ENCODE measurements at places on chromosomes 6 and 20.

DNA sequence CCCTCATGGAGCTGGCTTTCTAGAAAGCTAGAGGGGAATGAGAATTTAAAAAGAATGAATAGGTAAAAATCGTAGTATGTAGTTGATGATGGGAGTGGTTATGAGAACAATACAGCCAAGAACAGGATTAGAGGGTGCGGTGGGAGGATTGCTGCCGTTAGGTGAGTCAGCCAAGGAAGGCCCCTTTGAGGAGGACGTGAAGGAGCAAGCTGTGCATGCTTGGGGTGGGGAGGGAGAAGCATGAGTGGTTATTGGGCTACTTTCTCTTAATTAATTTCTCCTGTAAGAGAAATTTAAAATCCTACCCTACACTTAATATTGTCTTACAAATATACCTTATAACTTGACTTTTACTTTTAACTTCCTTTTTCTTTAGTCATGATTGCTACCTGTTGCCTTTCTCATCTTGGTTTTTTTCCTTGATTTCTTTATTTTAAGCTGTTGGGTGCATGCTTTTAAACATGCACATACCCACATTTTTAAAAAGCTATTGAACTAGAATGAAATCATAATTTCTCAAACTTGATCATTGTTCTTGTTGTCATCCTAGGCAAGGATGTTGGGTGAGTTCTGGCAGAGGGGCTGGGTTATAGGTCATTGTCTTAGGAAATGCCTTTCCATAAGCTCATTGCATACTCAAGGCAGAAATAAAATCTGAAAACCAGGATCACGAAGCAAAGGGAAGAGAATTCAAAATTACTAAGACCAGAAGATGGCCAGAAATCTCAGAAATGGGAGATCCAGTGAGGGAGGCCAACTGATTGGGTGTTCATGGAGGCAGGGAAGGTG, 114.5 kb downstream of the TCP11 start:
- DNase-seq = peak; percentile 47

GRCh38 chr20:62135573-62136266, 7.5 kb downstream of the PSMA7 start:
- no peak for DNase-seq

- no peak for DNase-seq
Observed at GRCh38 chr6:168583821-168584220, 142.8 kb downstream of the SMOC2 start.

GRCh38 chr20:8012724-8013123, 6.8 kb downstream of the TMX4 start:
- DNase-seq = no peak

- no peak for DNase-seq
Observed at GRCh38 chr6:161274898-161275297, 1.0 kb upstream of the AGPAT4 start.

DNA sequence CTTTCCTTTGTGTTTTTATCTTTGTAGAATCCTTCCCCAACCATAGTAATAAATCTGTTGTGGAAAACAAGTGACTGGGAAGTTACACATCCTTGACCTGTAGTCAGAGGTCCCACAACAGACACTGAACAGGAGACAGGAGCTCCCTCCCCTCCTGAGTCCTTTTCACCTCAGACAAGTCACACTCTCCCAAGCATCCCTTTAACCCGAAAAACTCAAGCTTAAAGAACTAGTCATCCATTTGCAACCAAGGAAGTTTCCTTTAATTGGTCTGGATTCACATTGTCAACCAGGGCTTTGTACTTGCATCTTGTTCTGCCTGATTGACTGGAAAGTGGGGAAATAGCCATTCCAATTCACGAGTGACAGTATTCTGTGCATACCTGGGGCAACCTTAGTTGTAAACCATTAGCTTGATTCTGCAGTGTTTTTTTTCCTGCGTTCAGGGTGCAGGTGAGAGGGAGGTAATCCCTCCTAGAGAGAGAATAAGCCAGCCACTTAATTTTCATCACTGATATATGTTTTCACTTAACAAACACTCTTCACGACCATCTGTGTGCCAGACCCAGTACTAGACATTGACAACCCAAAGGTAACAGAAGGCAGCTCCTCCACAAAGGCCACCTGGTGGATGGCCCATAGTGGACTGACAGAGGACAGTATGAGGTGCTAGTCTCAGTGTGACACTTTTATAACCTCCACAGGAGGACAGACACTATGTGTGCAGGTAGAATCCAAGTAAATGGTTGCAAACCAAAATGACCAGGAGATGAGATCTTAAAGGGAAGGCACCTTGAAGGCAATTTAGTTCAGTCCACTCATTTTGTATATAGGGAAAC, 112.4 kb downstream of the SLX4IP start:
- peak; percentile 41 for DNase-seq

DNA sequence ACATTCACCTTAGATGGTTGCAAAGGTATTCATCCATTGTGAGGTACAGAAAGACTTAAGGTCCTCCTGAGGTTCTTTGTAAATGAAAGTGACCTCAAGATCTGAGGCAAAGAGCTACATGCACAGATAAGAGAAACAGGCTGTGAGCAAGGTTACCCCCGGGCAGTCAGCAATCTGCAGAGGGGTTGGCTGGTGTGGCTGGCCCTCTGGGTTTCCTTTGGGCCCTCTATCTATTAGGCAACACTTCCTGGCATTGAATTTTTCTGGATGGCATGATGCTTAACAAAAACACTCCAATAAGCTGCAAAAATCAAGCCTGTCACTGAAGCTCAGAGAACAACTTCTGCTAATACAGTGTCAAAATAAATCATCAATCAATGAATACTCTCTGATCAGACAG, 48.9 kb upstream of the RALGAPA2 start:
- DNase-seq = no peak

DNA sequence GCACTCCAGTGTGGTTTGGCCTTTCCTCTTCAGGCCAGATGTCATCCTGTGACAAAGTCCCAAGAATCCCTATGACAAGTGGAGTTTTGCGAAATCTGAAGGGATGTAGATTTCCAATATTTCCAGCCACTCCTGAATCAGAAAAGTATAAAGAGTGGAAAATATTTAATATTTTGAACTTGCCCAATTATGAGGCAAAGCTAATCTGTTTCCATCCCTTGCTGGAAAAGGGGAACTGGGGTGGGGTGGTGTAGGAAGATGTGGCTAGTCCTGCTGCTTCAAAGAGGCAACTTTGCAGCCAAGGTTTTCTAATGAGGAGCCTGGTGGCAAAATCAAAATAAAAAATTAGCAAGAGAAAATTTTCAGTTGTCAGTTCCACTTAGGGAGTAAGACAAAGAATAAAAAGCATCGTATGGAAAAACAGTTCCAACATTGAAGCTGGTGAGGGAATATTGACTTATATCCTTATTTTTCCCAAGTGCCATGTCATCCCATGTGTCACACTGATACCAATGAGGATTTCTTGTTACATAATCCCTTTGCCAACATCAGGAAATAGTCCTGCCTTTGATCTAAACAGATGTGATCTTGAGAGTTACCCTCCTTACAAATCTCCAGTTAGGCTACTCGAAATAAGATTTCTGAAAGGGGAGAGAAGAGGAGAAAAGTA, 480.0 kb upstream of the JARID2 start:
- DNase-seq = no peak

GRCh38 chr6:133761706-133762105, 127.2 kb upstream of the TCF21 start:
- DNase-seq = peak; percentile 75

DNA sequence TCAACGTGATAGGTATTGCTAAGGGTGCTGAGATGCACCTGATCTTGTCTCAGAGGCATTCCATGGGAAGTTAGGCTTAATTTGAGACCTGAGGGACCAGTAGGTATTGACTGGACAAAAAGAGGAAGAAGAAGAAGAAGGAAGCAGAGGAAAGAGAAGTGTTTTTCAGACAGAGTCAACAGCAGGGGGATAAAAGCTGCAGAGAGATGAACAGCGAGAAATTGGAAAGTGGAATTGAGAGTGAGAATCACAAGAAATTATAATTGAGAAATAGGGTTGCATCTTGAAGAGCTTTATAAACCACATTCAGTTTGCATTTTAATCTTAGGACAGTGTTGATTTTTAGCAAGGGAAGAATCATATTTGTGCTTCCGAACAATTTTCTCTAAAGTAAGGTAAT, 254.0 kb downstream of the CD83 start:
- DNase-seq = no peak

DNA sequence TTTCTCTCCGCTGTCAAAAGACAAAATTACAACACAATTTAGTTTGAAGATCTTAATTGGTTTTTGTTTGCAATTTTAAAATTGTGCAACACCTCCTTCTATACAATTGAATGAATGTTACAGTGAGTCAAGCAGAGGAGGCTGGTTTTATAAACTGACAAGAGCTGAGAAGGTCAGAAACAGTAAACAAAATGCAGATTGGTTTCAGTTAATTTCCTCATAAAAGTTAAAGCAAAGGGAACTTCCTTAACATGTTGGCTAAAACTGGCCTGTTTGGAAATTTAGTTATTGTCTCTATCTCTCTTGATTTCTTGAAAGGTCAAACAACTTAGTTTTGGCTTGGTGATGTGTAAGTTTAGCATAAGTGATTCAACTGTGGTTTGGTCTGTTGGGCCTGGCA, 22.2 kb downstream of the KHDC1L start:
- DNase-seq = no peak

- peak; percentile 20 for DNase-seq
Observed at GRCh38 chr20:11852811-11853210, 64.9 kb upstream of the BTBD3 start.

GRCh38 chr6:166650824-166651807, 24.1 kb upstream of the RPS6KA2 start:
- DNase-seq = no peak

DNA sequence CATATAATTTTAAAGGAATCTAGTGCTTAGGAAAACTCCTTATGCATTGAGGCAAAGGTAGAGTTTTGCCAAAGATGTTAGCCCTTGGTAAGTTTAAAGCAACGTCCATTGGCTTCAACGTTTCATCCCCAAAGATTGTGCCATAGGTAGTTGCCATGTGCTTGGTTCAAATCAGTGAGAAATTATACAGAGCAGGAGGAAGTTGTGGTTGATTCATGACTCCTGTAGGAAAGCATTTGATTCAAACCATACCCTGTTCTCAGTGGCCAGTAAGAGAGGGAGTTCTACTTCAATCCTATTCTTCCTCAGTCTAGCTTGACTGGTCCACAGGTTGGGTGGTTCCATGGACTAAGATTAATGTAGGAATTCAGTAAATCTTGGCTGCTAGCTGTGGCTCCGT, 535.6 kb downstream of the QKI start:
- DNase-seq = peak; percentile 22

GRCh38 chr20:54044156-54044555, 26.2 kb downstream of the BCAS1 start:
- peak; percentile 94 for DNase-seq

DNA sequence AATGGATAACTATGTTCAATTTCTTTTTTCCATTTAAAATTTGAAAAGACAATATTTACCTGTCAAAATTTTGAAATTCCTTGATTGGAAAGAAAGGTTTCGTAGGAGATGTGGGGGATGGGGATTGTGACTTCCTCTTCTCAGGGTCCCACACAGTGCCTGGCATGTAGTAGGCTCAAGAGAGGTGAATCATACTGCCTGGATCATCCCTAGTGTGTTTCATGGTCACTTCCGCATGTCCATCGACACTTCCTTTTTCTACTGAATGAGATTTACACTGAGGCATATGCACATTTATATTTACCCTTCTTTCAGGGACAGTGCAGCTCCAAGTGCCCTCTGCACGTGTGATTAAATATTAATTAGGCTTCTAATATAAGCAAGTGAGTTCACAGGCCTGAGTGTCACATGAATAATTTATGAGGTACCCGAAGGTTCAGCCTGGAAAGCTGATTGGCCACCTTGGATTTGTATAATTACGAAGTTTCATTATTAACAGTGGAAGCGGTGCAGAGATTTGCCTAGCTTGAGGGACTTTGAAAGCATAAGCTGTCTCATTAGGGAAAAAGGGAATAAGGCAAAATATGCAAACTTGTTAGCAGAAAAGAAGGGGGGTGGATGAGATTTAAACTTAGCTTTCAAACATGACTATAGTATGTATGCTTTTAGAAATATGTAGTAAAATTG, 177.5 kb upstream of the MMS22L start:
- DNase-seq = no peak

GRCh38 chr20:19786311-19786710, 28.3 kb downstream of the RIN2 start:
- peak; percentile 93 for DNase-seq

DNA sequence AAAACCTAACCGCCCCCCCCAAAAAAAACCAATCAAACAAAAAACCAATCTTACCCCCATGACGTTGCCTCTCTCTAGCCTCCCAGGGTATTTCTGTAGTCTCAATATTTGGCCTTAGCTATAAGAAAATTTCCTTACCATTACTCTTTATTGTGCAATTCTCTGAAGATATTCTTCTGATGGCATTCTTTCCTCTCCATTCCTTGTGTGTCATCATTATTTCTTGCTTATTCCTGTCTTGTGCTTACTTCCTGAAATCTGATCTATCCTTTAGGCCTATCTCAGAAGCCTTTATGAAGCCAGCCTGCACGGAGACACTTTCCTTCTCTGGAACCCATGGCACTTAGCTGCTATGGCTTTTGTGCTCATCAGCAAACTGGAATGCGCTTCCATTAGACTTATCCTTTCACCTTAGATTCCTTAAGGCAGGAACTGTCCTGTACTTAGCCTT, 65.9 kb upstream of the DDR1 start:
- peak; percentile 88 for DNase-seq

DNA sequence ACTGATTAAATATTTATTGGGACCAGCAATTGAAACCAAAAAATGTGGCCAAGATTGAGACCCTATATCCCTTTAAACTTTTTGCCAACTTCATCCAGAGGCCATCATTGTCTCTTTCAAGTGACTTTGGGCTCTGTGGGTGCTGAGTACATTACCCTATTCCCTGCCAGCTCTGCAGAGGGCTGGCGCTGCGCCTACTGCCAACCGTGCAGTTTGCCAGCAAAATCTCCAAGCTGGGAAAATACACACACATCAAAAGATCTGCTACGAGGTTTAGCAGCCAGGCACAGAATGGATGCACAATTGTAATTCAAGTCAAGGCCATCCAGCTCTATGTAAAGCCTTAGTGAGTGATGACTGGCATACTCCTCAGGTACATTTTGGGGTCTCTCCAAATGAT, 125.0 kb downstream of the CBLN4 start:
- DNase-seq = no peak

DNA sequence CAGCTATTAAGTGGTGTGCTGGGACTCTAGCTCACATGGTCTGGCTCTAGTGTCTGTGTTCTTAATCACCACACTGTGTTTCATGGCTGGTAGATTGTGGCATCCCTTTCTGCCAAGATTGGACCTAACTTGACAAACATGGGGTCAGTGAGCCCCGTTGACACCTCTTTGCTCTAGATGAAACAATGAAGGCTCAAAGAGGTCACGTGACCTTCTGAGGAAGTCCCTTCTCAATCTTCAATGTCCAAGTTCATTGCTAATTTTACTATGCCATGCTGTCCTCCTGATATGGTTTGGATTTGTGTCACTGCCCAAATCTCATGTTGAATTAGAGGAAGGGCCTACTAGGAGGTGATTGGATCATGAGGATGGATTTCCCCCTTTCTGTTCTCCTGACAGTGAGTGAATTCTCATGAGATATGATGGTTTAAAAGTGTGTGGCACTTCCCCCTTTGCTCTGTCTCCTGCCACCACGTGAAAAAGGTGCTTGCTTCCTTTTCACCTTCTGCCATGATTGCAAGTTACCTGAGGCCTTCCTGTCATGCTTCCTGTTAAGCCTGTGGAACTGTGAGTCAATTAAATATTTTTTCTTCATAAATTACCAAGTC, 177.8 kb upstream of the MYLIP start:
- DNase-seq = no peak
